Left cardiac atrium (tissue), 4 donors: ENCODE measurements at places on chromosomes 13 and 19. TPM values are rescaled to one million over a fixed set of nuclear protein-coding genes. Genes with fewer than 3 reads are reported as not detected.
A peak's percentile ranks its signal among the peaks of the same experiment; 100 is the strongest.

Gene CRX
- not detected for total RNA-seq

- DNase-seq = no peak
Observed at GRCh38 chr13:73372666-73373627, 314.1 kb downstream of the KLF5 start.

DNA sequence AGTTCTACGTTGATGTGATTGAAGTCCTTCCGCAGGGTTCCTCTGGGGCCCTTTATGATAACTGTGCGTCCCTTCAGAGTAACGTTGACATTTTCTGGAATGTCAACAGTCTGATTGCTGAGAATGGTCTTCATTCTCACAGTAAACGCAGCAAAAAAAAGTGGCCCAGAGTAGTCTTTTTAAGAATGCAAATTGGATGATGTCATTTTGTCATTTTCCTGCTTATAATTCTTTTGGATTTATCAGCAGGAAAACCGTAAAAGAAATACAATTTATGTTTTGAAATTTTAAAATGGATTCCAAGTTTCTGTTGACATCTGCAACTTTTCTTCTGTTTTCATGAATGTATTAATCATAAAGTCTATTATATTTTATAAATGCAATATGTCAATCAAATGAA is 14.8 kb downstream of the URI1 start:
- DNase-seq = no peak

DNA sequence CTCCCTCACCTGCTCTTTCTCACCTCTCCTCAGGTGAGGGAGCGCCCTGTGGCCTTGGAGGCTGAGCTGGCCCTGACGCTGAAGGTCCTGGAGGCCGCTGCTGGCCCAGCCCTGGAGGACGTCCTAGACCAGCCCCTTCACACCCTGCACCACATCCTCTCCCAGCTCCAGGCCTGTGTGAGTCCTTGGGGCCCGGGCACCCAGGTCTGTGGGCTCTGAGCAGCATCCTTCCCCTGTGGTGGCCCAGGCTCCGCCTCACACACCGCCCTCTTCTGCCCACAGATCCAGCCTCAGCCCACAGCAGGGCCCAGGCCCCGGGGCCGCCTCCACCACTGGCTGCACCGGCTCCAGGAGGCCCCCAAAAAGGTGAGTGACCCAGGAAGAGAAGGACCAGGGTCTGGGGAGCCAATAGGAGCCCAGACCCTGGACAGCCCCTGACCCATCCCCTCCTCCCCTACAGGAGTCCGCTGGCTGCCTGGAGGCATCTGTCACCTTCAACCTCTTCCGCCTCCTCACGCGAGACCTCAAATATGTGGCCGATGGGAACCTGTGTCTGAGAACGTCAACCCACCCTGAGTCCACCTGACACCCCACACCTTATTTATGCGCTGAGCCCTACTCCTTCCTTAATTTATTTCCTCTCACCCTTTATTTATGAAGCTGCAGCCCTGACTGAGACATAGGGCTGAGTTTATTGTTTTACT is 1.9 kb downstream of the IFNL1 start:
- DNase-seq = no peak

Gene KLK13
- 0.65 TPM for total RNA-seq

GRCh38 chr13:32284927-32285632 is 30.1 kb downstream of the ZAR1L start:
- DNase-seq = peak; percentile 34

Gene MEF2B
- 0.21 TPM for total RNA-seq
